ENCODE measurements at places on chromosomes 7 and 10.

- no peak for DNase-seq
These were observed 196.0 kb downstream of the RNLS start for GRCh38 chr10:88386821-88387773.

- no peak for DNase-seq
These were observed 639.2 kb downstream of the KCNMA1 start for GRCh38 chr10:76998451-76998850.

GRCh38 chr10:7550013-7550412 lies 116.8 kb downstream of the ITIH5 start:
- no peak for DNase-seq

DNA sequence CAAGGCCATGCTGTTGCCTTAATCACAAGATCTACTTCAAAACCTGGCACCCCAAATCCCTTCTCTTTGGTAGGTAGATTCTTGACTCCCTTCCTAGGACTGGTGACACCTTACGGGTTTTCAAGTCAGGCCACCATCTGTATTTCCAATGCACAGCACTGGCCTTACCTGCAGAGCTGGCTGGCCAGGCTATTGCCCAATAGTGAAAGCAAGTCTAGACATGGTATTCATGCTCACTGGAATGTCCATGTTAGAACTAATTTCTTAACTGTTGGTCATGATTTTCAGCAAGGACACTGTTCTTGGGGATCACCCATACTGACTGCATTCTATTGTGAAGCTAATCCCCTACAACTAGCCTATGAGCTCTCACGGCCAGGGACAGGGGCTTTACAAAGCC lies 313.1 kb upstream of the RNF32 start:
- no peak for DNase-seq

DNA sequence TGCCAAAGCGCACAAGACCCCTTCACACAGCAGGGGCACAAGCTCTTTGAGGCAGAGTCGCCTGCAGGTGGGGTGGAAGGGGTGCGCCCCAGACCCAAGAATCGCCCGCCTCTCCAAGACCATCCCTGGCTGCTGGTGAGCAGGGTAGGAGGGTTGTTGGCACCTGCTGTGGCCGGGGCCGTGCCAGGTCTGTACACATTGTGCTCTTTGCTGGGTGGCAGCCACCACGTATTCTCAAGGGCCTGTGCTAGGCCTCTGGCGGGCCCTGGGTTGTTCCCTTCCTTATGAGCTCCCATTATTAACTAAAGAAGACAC lies 84.4 kb downstream of the LHPP start:
- DNase-seq = no peak

- DNase-seq = no peak
These were observed 165.9 kb upstream of the PLXNA4 start for GRCh38 chr7:132742189-132742612.

DNA sequence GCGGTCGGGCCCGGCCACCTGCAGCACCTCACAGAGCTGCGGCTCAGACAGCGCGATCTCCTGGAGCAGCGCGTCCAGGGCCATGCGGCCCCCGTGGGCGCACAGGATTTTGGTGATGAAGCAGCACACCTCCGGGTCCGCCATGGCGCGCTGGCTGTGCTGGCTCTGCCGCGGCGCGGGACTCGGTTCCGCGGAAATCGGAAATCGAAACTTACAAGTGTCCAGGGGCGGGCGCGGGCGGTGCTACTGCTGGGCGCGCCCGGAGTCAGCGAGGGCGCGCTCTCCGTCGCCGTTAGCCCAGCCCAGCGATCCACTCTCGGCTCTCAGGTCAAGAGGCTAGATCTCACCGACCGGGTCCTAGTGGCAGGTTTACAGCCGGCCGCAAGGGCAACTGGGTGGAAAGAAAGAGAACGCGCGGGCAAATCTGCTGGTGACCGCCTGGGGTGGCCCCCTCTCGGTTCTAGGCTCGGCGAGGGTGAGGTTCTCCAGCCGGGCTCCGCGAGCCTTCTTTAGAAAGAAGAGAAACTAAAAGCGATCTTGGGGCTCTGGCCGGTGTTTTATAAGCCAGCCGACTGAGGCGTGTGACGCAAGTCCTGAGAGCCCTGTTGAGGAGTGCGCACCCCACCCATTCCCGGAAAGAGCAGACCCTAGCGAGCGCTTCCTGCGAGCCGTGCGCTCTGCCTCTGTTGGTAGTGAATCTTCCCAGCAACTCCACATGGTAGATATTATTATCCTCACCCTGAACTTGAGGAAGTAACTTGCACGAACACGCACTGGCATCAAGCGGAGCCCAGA lies at the start of gene ZC3HAV1:
ZC3HAV1 (minus strand) TSS at position 533 of the 795 bp plus-strand sequence; CDS start at position 144, 389 bp downstream.
- peak; percentile 76 for DNase-seq

All from activated gamma-delta T cell treated with anti-CD3 and anti-CD28 coated beads, Interleukin-2, amount 50 U/mL, for 16 hours (primary cell).